ENCODE measurements at places on chromosomes 5 and 9.

GRCh38 chr5:135153661-135154060 lies 119.6 kb upstream of the PITX1 start:
- no peak for DNase-seq

DNA sequence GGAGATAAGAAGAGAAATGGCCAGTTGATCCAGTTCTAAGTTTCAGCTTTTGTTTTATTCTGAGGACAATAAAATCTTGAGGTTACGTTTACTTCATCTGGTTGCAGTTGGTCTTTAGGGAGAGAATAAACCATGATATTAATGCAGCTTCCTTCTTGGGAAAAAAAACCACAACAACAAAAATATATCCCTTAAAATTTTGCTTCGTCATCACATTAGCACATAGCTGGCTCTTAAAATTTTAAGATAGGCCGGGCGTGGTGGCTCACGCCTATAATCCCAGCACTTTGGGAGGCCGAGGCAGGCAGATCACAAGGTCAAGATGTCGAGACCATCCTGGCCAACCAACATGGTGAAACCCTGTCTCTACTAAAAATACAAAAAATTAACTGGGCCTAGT lies 86.4 kb downstream of the EQTN start:
- no peak for DNase-seq

DNA sequence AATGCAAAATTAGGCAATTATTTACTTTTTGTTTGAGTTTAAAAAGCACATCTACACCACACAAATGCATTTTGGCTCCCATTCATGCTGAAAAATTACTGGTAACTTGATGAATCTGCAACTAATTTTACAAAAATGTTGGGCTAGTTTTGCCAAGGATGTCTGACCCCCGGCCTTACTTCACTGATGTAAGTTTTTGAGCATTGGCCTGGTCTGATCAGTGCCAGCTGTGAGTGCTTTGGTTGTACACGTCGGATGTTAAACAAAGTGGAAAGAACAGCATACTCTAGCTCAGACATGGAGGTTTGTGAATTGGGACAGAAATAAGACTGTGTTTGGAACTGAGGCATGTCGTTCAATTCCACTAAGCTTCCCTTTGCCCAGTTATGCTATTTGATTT lies 1044.2 kb downstream of the TLE4 start:
- no peak for DNase-seq

DNA sequence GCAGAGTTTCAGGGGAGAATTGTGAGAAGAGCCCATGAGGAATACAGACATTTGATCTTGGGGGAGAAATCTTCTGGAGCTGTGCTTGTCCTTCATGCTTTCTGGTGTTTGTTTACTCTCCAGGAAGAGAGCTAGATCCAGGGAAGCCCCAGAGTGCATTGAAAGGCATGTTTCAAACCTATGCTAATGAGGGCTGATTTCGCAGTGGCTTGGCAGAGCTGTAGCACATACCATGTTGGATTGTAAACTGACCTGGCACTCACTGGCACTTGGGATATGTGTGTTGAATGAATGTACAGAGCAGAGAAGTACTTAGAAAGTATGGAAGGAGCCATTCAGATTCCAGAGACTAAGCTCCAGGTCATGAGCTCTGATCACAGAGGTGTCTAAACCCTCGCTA lies 30.9 kb downstream of the TNFSF8 start:
- no peak for DNase-seq

GRCh38 chr9:128909859-128910258 lies 10.9 kb upstream of the PHYHD1 start:
- no peak for DNase-seq

- DNase-seq: no peak
These were observed 44.9 kb downstream of the PLEKHG4B start for GRCh38 chr5:136901-137300.

- no peak for DNase-seq
These were observed 280.1 kb downstream of the KIF4B start for GRCh38 chr5:155293605-155294178.

GRCh38 chr5:141245250-141245717 lies at the start of gene PCDHB15:
PCDHB15 (plus strand) TSS chr5:141245395; CDS start chr5:141245579, 184 bp downstream.
- DNase-seq: no peak

DNA sequence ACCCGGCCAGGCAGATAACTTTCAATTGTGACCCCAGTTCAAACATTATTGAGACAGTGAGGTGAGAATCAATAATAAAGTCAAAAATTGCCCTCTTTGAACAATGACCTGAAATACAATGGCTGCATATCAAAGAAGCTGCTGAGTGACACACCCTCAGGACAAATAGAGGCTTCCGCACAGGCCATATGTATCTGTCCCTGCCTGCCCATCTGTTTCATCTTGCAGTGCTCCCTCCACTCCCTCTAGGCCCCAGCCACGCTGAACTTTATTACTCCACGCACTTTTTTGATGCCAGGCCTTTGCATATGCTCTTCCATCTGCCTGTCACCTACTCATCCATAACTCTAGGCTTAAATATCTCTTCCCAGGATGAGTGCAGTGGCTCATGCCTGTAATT lies 15.9 kb upstream of the PFDN1 start:
- no peak for DNase-seq

- DNase-seq: no peak
These were observed 378.6 kb downstream of the GADD45G start for GRCh38 chr9:89983411-89983810.

DNA sequence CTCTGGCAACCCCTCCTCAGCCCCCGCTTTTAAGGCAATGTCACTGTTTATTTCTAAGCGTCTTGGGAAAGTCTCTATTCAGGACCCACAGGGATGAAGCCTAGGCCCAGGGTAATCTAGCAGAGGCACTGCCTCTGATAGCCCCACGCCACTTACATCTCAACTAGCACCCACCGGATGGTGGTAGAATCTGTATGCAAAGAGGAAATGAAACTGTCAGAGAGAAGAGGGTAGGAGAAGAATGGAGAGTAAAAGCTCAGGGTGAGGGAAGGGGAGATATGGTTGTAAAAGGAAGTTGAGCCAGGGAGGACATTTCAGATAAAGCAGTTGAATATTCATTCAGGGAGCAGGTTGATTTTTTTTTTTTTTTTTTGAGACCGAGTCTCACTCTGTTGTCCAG lies 3.0 kb downstream of the FRRS1L start:
- DNase-seq: no peak

GRCh38 chr9:119337573-119337972 lies 31.7 kb downstream of the BRINP1 start:
- no peak for DNase-seq

DNA sequence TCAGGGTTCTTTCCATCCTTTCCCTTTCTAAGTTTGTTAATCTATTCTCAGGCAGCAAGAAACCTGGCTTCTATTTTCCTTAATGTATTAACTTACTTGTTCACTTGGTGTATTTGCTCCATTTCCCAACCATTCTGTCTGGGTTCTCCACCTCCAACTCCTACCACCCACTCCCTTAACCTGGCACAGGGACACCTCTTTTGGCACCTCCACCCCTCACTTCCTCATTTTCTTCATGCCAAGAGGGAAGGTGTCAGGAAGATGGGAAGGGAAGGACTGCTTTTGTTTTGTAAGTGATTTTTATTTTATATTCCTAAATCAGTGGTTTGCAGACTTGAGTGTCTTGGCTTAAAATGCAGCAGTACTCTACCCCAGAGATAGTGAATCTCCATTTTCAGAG lies 166.1 kb downstream of the TRIO start:
- no peak for DNase-seq

DNA sequence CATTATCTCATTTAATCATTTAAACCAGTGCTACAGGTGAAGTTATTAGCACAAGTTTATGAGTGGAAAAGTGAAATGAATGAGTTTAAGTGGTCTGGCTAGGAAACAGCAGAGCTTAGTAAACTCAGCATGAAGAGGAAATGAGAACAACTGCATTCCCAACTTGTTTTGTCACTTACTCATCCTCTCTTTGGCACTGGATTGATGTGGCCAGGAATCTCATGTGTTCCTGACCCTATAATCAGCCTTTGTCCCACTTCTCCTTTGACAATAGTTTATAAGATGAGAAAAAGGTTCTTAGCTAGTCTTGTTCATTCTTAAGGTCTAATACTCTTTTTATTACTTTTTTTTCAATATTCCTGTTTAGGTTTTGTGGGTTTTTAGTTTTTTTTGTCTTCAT lies 559.2 kb upstream of the TLE4 start:
- DNase-seq: no peak

DNA sequence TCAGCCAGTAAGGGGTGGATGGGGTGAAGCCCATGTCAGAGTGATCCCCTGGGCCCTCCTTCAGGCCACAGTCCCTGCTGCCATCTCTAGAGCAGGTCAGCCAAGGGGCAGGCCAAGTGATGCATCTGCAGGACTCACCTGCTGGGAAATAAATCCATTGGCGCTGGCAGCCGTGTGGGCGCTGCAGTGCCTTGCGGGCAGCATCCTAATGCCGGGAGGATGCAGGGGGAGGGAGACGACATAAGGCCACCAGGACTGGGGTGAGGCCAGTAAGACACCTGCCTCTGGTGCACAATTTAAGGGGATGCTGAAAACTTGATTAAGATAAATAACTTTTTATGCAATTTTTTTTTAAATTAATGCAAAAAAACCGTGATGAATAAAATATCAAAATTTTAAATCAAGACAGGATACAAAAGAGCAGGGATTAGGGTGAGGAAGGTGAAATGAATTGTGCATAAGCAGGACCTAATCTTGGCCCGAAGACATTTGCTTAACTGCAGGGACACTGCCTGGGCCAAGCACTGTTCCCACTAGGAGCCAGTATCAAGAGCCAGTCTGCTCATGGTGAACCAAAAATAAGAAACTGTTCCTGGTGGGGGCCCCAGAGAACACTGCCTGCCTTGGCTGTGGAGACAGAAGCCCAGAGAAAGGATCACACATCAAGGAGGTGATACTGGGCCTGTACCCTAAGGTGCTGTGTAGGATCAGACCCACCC lies 67.5 kb upstream of the CPLX2 start:
- DNase-seq: no peak

- DNase-seq: no peak
These were observed 413.9 kb downstream of the GADD45G start for GRCh38 chr9:90018688-90019087.

DNA sequence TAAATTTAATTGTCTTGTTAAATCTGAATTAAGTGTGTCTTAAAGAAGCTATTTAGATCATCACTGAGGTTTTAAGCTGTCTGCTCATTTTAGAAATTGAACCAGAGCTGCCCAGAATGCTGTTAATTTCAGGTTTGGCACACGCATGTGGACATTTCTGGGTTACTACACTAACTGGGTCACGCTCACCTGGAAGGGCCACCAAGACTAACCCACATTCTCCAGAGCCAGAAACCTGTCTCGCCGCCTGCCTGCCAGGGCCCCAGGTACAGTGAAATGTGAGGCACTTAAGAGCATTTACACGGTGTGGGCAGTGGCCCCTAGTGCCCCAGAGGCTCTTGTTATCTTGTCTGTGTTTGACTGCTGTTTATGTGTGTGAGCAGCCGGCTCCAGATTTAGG lies 46.6 kb downstream of the ATP10B start:
- DNase-seq: no peak

DNA sequence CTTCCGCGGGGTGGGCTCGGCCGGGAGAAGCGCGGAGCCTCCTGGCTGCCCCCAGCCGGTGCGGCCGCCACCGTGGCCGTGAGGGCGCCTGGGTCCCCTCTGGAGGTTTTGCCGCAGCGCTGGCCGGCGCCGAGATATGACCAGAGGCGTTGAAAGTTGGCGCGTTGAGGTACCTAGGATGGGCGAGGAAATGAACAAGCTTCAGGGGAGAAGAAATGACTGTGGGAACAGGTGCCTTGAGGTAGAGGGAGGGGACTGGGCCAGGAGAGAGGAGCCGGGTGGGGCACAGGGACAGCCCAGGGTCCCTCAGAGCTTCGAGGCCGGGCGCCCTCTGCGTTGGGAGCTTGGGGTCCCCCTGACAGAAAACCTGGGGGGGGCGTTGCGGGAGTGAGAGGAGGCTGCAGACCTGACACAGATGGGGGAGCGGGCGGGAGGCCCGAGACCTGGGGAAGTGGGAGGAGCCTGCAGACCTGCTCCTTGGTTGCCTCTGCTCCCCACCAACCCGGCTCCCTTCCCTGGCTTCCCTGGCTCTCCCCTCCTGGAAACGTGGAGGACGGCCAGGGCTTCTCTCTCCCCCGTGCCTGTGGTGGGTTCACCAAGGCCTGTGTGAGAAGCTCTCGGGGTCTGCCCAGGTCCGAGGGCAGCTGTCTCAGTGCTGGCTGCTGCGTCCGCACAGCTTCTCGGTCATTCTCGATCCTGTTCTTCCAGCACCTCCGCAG lies 14.2 kb downstream of the RABL6 start:
- no peak for DNase-seq

- no peak for DNase-seq
These were observed 167.9 kb upstream of the GLRA1 start for GRCh38 chr5:152092580-152092979.

- no peak for DNase-seq
These were observed 935 bp upstream of the MSX2 start for GRCh38 chr5:174723315-174723978.

DNA sequence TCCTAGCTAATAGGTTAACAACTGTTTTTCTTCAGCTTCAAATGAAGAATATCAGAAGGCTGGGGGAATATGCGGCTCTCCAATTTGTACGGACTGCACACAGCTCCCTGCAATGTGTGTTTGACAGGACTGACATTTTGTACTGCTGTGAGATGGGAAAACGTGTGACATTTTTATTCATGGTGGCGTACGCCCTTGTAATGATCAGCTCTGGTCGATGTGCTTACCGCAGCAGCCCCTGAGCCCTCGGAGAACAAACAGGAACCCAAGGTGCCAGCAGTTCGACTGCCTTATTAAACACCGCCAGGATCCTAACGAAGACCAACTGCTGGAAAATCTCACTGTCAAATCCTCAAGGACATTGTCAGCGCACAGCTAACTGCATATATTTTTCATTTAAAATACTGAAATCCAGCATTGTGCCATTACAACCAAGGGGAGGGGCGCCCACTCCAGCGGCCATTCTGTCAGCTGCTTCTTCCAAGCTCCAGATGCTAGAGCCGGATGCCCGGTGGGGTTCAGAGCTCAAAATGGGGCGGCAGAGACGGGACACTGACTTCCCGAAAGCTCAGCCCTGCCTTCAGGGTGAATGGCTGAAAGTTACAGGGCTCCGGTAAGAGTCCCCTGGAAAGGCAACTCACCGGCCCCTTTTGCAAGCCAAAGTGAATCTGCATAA lies 66.8 kb downstream of the CRB2 start:
- DNase-seq: no peak

- DNase-seq: no peak
These were observed 29.3 kb upstream of the NR3C1 start for GRCh38 chr5:143432658-143433239.

DNA sequence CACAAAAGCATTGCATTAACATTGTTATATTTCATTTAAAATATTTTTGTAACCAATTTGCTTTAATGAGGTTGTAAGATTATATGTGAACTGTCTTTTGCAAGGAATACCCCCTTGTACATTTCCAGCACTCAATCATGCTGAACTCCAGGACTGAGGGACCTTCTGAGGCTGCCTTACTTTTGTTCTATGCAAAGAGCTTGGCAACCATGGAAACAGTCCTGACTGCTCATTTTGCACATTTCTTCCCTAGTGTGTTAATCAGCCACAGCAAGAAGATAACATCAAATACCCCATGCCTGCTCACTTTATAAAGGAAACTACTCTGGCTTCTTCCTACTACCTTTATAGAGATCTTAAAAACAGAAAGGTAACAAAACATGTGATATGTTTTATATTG lies 355.6 kb upstream of the IZUMO3 start:
- no peak for DNase-seq

Data from epithelial cell of prostate (primary cell).